Progenitor cell of endocrine pancreas (in vitro differentiated cells): ENCODE measurements at places on chromosomes 5 and 9. TPM values are rescaled to one million over a fixed set of nuclear protein-coding genes. Genes with fewer than 3 reads are reported as not detected.

GRCh38 chr5:121913418-121913817, 48.4 kb upstream of the SRFBP1 start:
- no peak for DNase-seq

The ESM1 gene
- not detected in 2 replicates for total RNA-seq

GRCh38 chr5:167769846-167770413, 521.5 kb upstream of the WWC1 start:
- DNase-seq = no peak

The PAM gene
- total RNA-seq = 111 and 142 TPM in 2 replicates

- no peak for DNase-seq
Observed at GRCh38 chr5:174501461-174502069, 222.8 kb upstream of the MSX2 start.

DNA sequence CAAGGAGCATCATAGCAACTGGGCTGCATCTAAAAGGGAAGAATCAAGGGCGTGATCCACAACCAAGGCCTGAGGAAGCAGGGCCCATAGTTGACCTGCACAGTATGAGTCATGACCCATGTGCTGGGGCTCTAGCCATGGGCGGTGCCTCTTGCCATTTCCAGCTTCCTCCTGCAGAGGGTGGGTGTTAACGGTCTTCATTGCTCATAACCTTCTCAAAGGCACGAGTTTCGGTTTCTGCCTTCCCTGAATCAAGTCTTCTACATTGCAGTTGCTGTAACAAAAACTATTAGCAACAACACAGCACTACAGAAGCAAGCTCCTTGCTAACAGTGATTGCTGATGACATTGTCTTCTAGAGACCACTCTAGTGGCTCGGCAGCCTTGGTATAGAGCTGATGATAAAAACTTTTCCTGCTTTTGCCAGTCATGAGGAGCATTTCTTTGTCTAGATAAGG, 66.9 kb downstream of the CTSL start:
- no peak for DNase-seq

The CTNND2 gene
- total RNA-seq = 143 and 163 TPM in 2 replicates

- no peak for DNase-seq
Observed at GRCh38 chr9:36691671-36692070, 119.0 kb downstream of the MELK start.

DNA sequence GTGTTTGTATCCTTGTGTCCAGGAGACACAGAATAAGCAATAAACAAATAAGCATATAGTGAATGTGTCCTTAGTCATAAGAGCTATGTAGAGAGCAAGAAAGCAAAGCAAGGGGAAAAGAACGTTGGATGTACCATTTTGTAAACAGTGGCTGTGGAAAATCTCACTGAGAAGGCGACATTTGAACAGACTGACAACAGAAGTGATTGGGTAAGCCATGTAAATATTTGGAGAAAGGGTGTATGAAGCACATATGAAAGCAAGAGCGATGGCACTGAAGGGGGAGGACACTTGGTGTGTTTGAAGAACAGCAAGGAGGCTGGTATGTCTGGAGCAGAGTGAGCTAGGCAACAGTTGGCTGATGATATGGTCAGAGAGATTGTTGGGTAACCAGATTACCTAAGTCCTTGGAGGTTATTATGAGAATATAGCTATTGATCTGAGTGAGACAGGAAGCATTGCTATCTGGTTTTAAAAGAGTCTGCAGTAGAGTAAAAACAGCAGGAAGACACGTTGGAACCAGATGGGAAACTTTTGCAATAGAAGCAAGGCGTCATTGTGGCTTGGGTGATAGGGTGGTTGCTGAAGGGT, 115.5 kb upstream of the IL7R start:
- no peak for DNase-seq

The BTNL8 gene
- not detected in 2 replicates for total RNA-seq

The ANKS6 gene
- 39.7 TPM in 2 replicates for total RNA-seq

GRCh38 chr9:93464395-93464794, 11.0 kb upstream of the FAM120AOS start:
- DNase-seq = no peak
